Femur (tissue), 1 donor: ENCODE measurements at places on chromosomes 6 and 20.

DNA sequence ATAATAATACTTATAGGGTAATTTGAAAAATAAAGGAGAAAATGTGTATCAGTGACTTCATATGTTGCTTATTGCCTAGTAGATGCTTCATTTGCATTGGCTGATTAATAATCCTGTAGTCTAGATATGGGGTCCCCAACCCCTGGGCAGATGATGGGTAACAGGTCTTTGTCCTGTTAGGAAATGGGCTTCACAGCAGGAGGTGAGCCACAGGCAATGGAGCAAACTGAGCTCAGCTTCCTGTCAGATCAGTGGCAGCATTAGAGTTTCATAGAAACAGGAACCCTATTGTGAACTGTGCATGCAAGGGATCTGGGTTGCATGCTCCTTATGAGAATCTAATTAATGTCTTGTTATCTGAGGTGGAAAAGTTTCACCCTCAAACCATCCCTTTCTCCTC is 1049.5 kb upstream of the EPHA7 start:
- no peak for DNase-seq

- no peak for DNase-seq
Measured at GRCh38 chr20:47648943-47649342, 136.3 kb downstream of the SULF2 start.

DNA sequence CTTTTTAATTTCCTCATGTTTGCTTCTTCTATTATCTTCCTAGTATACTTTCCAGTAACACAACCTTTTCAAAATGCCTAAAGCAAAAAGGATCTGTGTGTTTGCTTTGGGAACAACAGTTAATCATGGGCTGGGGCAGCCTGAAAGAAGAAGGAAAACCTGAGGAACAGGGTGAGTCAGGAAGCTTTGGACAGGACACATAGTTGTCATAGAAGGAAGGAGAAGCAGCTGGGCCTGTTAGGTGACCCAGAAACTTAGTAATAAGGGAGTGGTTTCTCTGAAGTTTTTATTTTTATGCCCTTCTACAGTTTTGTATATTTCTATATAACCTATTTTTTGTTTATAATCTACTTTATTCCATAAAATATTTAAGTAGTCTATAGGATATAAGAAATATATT is 61.4 kb downstream of the CD24 start:
- DNase-seq = no peak

DNA sequence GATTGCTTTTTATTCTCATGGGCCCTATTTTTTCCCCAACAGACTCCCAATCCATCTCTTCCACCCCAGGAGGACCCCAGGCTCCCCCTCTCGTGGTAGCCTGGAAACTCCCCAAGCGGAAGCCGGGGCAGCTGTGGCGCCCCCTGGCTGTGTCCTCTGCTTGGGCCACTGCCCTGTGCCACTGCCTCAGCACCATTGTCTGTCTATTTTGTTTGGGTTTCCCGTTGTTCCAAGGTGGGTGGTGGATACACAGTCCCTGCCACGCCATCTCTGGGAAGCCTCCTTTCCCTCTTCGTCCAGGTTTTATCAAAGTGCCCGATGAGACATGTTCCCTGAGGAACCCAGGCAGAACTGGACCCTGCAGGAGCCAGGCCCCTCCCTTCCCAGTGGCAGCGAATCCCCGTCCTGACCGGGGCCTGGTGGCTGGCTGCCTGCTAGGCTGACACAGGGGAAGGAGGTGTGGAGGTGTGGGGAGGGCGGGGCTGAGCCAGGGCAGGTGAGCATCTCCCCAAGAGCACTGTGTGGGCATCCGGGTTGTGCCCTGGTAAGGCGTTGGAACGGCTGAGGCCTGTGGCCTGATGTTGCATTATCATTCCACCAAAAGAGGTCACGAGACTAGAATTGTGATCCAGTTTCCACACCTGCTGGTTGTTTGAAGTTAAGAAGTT is 228.2 kb downstream of the CDH4 start:
- DNase-seq = no peak

DNA sequence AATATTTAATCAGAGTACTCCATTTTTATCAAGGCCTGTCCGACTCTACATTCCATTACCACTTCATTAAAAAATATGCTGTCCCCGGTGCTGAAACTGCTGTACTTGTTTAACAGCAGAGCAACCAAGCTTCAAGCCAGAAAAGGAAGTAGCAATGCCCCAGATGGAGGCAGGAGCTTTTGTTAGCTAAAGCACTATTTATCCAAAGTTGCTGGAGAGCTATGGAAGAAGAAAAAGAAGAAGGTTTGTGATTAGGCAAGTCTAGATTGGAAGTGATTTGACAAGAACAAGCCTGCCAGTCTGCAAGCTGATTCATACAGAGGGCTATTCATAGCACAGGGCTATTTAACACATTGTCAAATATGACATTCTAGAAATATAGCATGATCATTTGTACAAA is 160.9 kb upstream of the SPTLC3 start:
- no peak for DNase-seq

GRCh38 chr6:89413006-89413400 is 930 bp upstream of the RRAGD start:
- DNase-seq = no peak

DNA sequence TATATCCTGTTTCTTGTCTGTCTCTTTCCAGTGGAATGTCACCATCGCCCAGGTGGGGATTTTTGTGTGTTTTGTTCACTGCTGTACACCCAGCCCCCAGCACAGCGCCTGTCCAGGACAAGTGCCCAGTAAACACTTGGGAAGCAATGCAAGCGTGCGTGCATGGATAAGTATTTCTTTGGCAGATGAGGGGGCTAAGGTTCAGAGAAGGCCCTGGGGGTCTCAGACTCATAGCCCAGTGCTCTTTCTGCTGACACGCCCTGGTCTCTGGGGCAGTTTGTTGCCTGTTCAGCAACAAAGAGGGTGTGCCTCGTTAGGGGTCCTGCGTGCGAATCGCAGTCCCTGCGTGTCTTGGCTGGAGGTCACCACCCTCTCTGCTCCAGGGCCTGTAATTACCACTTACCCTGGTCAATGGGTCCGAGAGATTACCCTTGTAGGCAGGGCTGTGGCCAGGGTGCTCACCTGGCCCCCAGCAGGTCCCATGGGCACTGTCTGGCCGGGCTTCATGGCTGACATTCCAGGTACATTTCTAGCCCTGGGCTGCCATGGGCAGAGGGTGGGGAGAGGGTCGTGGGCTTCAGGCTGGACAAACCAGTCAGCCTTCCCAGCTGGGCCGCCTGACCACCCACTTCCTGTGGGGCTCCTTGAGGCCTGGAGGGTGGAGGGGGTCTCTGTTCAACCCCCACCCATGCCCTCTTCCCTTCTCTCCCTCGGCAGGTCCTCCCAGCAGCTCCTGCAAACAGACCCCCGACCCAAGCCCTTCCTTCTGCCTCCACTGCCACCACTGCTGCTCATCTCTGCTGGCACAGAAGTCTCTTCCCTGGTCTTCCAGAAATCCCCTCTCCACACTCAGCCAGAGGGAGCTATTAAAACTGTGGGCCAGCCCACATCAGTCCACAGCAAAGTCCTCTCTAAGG is 87.1 kb downstream of the CEBPB start:
- no peak for DNase-seq

- peak; percentile 76 for DNase-seq
Measured at GRCh38 chr20:46512943-46513844, at the start of gene ZNF334. TSS of gene ZNF334 (minus strand) at chr20:46513559. CDS start at chr20:46512102, 1,457 bp downstream.

DNA sequence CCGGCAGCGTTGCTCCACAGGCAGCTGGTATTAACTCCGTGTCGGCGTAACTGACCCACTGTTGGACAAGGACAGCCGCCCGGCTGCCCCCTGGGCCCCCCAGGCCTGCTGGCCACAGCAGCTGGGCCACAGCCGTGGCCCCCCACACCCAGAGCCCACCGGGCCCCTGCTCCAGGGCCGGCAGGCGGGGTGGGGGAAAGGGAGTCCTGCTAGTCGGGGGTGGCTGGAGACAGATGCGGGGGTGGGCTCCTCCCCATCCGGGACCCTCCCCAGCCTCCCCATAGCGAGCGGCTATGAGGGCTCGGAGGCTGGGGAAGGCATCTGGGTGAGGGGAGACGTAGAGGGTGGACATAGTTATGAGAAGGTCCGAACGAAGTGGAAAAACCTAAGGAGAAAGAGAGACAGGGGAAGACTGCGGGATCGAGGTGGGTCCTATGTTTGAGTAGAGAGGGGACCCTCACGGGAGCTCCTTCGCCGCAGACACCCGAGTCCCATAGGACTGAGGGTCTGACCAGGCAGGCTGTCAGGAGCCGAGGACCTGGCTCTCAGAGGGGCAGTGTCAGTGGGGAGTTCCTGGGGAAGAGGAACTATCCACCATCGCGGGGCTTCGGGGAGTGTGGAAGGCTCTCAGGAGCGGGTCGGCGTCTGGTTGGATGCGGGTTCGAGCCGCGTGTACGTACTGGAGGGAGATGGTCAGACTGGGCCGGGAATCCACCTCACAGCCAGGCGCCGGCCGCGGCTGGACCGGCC is 511 bp downstream of the VARS1 start:
- DNase-seq = peak; percentile 40

GRCh38 chr20:20711413-20711812 is 1.0 kb downstream of the RALGAPA2 start:
- no peak for DNase-seq

GRCh38 chr6:14452567-14453527 is 335.3 kb downstream of the CD83 start:
- DNase-seq = no peak

DNA sequence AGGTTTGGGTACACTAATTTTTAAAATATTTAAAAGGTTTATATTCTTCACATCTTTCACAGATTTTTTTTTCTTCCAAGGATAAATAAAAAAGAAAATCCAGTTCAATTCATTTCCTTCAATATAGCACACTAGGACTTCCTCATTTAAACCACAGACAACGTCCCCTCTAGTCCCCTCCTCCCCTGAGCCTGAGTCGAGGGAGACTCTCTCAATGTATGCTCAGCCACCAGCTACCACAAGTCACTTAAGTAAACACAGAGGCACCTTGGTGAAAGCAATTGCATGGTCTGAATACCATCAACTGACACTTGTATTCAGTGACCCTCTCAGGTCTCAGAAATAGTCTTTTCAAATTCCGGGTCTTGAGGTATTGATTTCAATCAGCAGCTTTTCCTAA is 88.6 kb downstream of the SIM1 start:
- no peak for DNase-seq

DNA sequence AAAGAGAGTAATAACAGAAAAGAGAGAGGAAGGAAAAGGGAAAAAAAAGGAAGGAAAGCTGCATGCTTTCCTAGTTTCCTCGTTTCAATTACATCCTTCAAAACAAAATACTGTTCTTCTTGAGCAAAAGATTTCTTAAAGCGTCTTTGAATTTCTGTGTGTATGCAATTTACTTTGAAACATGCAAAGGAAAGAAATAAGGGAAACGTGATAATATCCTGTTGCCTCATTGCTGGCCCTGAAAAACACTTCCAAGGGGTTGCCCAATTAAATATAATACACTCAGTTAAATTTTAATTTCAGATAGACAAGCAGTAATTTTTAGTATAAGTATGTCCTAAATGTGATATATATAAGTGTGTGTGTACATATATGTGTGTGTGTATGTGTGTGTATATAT is 51.2 kb upstream of the TPD52L1 start:
- DNase-seq = no peak

- no peak for DNase-seq
Measured at GRCh38 chr20:32209850-32210605, 2.3 kb downstream of the POFUT1 start.

GRCh38 chr6:71239694-71240093 is 48.9 kb upstream of the OGFRL1 start:
- no peak for DNase-seq

DNA sequence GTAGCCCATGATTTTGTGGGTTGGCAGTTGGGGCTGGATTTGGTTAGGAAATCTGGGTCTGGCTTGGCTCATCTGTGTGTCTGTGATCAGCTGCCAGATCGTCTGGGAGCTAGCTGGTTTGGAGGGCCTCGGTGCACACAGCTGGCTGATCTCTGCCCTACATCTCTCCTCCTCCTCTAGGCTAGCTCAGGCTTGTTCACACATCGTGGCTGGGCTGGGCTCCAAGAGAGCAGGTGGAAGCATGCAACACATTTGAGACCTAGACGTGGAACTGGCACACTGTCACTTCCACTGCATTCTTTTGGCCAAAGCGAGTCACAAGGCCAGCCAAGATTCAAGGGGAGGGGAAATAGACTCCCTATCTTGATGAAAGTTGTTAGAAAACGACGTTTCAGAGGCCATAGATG is 15.9 kb downstream of the NDUFAF5 start:
- peak; percentile 88 for DNase-seq

DNA sequence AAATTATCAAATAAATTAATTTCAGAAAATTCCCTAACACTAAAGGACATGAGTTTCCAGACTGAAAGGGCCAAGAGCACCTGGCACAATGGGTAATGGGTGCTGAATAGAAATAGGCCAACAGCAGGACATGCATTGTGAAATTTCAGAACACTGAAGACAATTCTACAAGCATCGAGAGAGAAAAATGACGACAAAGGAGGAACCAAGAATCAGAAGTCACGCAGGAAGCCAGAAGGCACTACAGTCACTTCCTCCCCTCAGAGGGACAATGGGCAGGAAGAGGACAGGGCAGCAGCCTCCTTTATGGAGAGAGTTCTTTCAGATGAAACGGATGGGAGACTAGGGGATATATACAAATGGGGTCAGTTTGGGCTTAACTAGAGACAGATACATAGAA is 29.6 kb downstream of the PCNA start:
- peak; percentile 39 for DNase-seq

DNA sequence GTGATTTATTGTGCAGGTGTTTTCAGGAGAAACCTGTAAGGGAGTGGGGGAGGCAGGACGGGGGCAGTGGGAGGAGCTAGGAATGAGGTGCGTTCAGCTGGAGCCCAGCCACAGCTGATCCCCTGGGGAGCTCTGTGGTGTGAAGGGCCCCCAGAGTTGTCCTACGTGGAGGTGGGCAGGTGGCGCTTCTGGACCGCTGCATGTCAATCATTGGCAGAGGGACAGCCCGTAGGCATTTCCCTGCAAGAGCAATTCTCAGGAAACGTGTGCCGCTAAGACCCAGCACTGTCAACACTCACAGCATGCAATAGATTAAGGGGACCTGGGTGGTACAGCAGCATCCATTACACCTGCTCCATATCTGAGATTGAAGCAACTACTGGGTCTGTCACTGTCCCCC is 88.0 kb downstream of the PRND start:
- DNase-seq = no peak

DNA sequence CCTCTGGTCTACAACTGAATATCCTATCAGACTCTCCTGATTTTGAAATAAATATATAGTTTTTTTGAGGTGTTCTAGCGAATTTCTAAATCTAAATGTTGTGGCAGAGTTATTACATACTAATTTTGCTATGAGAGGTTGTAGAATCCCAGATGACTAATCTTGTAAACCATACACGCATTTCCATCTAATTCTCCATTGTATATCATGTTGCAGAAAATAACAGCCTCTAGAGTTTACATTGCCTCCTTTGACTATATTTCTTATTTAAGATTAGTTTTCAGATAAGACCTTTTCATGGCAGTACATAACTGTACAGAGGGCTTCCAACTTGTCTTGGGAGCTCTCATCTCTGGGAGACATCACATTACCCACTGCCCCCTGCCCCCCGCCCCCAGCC is 22.9 kb downstream of the PTPN1 start:
- DNase-seq = no peak

GRCh38 chr6:148709577-148709976 is 37.3 kb upstream of the UST start:
- no peak for DNase-seq
